Activated CD4-positive, alpha-beta T cell treated with anti-CD3 and anti-CD28 coated beads, Interleukin-2, amount 50 U/mL, for 16 hours (primary cell): ENCODE measurements at places on chromosomes 6 and 20.
A peak's percentile ranks its signal among the peaks of the same experiment; 100 is the strongest.

DNA sequence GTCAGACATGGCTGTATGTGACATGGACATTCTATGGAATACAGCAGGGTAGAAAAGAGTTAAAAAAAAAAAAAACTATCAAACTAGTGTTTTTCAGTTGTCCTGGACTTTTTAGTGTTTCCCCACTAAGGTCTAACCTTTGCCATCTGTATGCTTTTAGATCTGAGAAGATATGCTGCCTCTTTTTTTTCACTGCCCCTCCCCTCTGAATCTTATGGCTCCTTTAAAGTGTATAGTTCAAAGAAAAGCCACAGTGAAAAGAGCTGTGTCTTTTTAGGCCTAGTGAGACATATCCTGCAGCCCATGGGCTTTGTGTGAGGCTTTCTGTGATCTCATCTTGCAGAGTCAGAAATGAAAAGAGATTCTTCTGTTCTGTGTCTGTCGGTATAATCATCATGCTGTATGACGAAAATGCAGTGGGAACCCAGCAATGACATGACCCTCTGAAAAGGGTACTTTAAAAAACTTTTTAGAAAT, 29.3 kb downstream of the ADGRG6 start:
- no peak for DNase-seq

DNA sequence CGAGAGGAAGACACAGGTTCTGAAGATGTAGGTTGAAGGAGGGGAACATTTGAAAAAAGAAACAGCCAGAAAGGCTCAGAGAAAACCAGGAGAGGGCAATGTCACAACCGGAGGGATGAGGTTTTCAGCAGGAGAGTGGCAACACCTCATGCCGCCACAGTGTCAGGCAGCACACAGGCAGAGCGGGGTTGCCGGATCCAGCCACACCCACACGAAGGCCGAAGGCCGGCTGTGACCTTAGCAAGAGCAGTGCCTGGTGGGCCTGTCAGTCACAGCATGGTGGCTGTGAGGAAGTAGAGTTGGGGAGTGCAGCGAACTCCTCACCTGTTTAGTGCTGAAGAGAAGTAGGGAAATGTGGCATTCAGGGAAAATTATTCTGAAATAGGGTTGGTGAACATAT, 14.0 kb downstream of the HDDC2 start:
- no peak for DNase-seq

- peak; percentile 47 for DNase-seq
Observed at GRCh38 chr6:137025786-137026730, 18.7 kb downstream of the IL20RA start.

GRCh38 chr20:51187261-51187660, 164.4 kb upstream of the KCNG1 start:
- DNase-seq = no peak

GRCh38 chr20:60424267-60424902, 466.2 kb downstream of the CDH26 start:
- no peak for DNase-seq

DNA sequence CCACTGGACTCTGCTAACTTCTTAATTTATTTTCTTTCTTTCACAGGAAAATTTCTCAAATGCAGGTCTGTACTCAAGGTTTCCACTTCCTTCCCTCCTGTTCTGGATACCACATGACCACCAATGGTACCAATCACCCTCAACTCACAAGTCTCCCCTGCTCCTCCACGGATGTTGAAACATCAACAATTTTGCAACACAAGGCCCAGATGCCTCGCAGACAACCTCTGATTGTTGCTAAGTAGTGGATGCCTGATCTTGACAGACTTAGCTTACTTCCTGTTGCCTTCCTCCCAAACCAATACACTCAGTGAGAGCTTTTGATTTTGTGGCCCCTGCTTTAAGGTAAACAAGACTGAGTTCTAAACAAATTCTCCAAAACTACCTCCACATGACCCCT, 146.6 kb downstream of the FRK start:
- no peak for DNase-seq

- no peak for DNase-seq
Observed at GRCh38 chr6:125957845-125958244, 1.3 kb downstream of the HINT3 start.

- DNase-seq = peak; percentile 59
Observed at GRCh38 chr6:33905071-33905609, 101.3 kb upstream of the MLN start.
